ENCODE measurements at places on chromosomes 7 and 10.

DNA sequence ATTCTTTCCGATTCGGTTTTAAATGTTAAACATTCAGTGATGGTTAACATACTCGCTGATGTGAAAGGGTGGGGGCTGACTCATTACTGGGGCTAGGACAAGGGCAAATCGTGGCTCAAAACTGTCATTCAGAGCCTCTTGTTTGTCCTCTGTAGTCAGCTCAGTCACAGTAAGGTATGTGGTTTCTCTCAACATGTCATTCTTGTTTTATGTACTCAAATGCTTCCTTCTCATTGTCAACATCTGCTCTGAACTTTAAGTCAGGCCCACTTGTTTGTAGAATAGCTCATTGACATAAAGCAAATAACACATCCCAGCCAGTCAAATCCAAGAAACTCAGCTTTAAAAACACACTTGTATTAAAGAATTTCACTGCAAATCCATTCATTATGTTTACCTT is 7.3 kb downstream of the SLC16A9 start:
- DNase-seq: no peak

DNA sequence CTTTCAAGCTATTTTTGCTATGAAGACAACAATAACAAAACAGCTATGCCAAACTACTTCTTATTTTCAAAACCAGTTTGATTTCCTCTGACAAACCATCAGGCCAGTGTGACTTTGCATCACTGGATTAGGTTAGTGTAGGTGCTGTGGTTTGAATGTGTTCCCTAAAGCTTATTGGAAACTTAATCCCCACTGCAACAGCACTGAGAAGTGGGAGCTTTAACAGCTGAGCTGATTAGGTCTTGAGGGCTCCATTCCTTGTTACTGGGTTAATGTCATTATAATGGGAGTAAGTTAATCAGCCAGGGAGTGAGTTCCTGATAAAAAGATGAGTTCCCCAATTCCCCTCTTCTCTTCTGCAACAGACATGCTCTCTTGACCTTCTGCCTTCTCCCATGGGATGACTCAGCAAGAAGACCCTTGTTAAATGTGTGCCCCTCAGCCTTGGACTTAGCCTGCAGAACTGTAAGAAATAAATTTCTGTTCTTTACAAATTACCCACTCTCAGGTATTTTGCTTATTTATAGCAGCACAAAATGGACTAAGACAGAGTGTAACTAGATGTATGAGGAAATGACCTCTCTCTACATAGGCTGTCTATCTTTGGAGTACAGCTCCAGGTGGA is 186.8 kb downstream of the CTTNBP2 start:
- no peak for DNase-seq

- no peak for DNase-seq
Measured at GRCh38 chr7:18444826-18445225, 50.7 kb upstream of the HDAC9 start.

- no peak for DNase-seq
Measured at GRCh38 chr10:95423164-95424005, 132.6 kb upstream of the PDLIM1 start.

DNA sequence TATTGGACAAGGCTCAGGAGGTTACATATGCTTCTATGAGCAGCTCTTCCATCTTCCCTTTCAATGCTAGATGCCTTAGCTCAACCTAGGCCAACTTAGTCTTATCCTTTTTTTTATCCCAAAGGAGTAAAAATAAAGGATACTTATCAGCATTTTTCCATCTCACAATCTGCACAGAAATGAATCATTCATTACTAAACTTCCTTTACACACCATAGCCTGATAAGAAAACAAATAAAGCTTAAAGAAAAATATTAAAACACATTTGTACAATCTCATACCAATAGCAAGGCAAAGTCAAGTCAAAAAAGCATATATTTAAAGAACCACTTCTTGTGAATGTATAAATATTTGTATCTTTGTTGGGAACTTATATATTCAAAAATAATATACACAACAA is 407.4 kb downstream of the GRM8 start:
- DNase-seq: no peak

DNA sequence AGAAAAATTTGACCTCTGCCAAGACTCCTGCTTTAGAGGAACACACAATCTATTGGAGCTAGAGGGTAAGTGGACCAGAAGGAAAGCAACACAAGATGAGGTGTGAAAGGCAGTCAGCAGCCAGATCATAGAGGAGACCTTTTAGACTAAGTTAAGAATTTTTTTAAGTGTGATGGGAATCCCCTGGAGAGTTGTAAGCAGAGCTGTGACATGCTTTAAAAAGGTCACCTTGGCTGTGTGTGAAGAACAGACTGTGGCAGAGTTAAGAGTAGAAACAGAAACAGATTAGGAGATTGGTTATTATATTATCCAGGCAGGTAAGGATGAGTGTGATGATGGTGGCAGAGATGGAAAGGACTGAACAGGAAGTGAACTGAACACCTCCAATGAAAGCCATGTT is 23.5 kb downstream of the CPEB3 start:
- DNase-seq: no peak

DNA sequence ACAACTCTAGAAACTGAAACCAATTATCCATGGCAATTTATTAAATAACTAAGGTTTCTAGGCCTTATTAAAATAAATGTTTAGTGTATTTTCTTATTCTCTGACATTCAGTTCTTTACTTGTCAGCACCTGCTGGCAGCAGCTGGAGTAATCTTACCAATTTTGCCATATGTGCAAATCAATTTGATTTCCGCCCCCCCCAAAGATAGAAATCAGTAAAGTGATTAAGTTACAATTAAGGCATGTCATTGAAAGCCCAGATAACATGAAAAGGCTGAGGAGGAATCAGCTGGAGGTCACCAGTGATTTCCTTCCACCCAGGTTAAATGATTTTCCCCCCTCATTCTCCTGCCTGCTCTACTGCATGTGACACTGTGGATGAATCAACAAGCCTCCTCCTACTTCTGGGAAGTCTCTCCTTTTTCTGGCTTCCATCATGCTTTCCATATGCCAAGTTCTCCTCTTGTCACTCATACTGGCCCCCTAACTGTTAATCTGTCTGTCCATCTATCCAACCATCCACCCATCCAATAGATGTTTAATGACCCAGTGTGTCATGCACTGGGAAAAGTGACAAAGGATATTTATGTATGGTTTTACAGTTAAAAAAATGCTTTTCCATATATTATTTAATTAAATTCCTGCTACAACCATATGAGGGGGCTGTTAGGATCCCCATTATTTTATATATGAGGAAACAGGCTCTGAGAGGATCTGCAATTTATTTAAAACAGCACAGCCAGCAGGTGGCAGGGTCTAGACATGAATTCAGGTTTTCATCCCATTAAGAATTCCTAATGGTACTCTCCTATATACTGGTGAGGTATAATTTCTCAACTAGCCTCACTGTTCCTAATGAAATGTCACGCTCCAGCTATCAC is 116.5 kb downstream of the ATXN7L1 start:
- no peak for DNase-seq

DNA sequence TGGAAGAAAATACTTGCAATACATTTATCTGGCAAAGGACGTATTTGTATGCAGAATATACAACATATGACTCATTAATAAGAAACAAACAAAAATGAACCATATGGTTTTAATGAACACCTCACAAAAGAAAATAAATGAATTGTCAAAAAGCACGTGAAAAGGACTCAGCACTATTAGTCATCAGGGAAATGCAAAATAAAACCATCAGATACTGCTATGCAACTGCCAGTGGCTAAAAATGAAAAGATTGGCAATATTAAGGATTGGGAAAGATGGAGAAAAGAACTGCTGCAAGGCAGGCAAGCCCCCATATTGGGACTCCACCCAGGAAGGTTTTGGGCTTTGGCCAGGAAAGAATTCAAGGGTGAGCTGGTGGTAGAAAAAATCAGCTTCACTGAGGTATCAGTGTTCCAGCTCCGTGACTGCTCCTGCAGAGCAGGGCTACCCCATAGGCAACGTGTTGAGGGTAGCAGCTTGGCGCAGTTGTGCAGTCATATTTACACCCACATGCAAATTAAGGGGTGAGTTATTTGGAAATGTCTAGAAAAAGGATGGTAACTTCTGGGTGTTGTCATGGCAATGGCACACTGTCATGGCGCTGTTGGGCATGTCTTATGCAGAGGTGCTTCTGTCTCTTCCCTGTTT is 72.7 kb downstream of the CUBN start:
- no peak for DNase-seq

- DNase-seq: no peak
Measured at GRCh38 chr7:1886361-1887064, 216.4 kb downstream of the ELFN1 start.

- no peak for DNase-seq
Measured at GRCh38 chr10:29545122-29545521, 89.6 kb downstream of the SVIL start.
